ENCODE measurements at places on chromosomes 1 and 21.

DNA sequence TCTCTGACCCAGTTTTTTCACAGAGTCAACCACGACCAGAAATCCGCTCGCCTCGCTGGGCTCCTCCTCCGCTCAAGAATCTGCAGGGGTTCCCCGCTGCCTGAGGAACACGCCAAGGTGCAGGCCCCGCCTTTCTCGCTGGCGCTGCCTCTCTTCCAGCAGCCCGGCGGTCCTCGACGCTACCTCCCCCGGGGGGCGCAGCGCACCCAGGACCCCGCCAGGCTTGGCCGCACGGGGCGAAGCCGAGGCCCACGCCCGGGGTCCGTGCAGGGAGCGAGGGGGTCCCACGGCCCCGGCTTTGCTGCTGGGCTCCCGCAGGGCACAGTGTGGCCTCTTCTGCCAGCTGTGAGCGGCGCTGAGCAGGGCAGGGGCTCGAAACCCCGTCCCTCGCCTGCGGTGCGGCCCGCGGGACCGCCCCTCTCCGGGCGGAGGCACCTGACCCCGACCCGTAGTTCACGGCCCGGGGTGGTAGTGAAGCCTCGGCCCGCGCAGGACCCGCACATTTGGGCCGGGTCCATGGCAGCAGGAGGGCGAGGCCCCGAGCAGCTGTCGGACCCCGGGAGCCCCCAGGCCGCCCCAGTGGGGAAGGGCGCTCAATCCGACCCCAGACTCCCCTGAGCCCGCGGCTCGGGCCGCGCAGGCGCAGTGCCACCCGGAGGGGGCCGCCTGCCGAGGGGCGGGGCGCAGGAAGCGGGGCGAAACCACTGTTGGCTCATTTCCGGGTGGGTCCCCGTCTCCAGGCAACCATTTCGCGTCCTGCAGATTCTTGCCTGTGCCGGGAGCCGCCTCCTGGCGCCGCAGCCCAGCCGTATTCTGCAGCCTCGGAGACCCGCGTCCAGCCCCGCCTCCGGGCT is 10.0 kb upstream of the MMEL1 start:
- peak; percentile 96 for DNase-seq

- DNase-seq: no peak
These were observed 63.8 kb downstream of the LMO4 start for GRCh38 chr1:87392248-87393192.

GRCh38 chr1:183457449-183457848 is 14.8 kb upstream of the SMG7 start:
- no peak for DNase-seq

DNA sequence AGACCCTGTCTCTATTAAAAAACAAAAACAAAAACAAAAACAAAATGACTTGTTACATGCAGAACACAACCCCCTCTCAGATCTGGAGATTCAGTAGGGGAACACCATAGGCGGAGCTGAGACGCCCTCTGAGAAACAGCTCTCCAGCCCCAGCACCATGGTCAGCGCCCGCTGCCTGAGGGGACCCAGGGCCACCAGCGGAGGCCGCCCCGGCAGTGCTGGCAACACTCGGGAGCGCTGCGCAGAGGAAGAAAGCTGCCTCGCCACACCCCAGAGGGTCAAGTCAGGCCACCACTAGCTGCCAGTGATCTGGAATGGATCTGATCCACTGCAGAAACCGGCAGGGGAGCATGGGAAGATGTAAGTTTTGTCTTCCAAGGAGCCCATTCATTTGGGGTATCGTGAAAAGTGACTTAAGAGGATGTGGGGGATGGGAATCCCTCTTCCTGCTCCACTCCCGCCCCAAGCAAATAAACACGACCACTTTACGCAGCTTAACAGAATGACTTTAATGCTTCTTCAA is 3.1 kb downstream of the ACTA1 start:
- peak; percentile 62 for DNase-seq

- DNase-seq: no peak
These were observed 206.1 kb upstream of the TMEM51 start for GRCh38 chr1:14947421-14947820.

GRCh38 chr1:169427081-169427641 is at the start of gene CCDC181:
Gene CCDC181 (minus strand): TSS chr1:169427474. CDS start chr1:169424927, 2,547 bp downstream.
- DNase-seq: peak; percentile 76

DNA sequence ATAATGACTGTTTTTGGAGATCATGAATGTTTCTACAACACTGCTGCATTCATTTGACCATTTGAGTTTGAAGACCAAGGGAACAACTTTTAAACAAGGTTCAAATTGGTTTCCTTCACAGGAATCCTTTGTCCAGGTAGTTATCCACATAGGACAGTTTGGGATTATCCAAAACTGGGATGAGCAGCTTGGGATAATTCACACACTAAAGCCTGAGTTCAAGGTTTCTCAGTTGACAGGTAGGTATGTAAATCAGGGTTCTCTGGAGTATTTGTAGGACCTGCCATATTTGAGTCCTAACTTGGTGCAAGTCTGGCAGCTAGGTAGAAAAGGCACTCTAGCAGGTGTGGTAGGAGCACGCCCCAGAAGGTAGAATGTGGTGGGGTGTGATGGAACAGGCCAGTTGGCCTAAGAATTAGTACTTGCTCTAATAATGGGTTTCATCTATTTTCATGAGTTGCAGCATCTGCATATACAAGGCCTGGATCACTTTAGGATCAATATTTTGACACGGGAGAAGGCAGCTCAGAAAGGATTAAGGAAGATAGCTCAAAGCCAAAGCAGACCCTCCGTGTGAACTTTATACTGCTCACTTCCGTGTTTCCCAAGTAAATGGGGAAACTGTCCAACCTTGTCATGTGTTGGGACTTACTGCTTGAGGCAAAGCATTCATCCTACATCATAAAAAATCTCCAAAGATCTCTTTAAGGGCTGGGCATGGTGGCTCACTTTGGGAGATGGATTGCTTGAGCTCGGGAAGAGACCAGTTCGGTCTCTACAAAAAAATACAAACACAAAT is 14.1 kb upstream of the RAB42 start:
- DNase-seq: peak; percentile 51

DNA sequence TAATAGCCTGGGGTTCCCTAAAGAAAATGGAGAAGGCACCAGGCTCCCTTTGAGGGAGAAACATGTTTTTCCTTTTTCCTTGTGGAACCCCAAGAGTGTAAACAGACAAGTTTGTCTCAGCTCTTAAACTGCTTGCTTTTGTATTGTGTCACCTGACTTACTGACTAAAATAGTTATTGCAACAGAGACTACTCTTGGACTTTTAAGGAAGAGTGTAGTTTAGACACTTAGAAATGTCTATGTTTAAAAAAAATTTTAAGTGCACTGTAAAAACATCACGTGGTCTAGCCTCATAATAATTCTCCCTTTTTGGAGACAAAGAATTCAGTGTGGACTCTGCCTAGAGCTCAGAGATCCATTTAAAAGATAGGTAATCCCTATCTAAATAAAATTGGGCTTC is 141.1 kb downstream of the TRIM33 start:
- DNase-seq: no peak

GRCh38 chr1:161721738-161722343 is 497 bp downstream of the FCRLB start:
- no peak for DNase-seq

GRCh38 chr1:225933072-225933471 is 7.9 kb downstream of the LEFTY2 start:
- DNase-seq: no peak

DNA sequence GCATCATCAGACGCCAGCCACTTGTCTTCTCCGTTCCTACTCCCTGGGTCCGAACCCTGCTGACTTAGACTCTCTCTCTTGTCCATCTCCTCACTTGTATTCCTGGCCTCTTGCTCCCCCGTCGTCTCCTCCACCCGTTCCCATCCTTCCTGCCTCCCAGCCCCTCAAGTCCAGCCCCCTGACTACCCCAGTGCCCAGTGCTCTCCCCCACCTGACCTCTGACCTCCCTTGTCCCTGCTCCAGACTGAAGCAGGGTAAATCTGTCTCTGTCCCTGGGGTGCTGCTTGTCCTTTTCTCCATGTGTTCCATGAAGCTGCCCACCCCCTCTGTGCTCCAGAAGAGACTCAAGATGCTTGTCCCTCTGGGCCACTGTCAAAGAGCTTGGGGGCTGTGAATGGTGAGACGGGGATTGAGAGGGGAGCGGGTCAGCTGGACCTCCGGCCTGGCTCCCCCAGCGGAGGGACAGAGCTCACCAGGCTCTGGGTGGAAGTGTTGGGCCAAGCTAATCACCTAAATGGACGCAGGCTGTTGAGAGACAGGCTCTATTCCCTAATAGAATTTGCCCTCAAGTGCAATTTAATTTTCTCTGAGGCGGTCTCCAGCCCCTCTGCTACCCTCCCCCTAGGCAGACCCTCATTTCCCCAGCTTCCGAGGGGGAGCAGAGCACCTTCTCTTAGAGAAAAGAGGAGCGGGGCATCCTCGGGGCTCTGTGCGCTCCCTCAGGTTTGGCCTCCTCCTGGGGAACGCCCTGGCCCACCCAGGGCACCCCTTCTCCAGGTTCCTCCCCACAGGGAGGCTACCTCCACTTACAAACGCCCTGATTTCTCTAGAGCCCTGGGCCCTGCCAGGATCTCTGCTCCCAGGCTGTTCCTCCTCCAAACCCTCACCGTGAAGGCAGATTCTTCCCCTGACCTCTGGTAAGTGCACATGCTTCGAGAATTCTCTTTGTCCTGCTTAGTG is 11.0 kb upstream of the LHX4 start:
- DNase-seq: peak; percentile 20

DNA sequence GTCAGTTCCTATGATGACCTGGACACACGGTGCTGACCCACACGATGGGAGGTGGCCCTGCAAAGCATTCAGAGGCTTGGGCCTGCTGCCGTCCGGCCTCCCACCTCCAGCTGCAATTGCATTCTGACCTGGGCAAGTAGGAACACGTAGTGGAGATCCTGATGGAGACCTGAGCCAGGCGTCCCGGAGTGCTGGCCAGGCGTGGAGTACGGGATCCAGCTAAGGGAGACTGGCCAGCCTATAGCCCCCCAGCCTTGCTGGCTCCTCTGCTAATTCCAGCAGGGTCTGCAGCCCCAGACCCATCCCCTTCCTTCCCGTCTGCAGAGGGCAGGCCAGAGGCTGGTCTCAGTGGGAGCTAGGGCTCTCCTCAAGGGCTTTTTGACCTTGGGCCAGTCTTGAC is 11.2 kb downstream of the CD46 start:
- DNase-seq: no peak

DNA sequence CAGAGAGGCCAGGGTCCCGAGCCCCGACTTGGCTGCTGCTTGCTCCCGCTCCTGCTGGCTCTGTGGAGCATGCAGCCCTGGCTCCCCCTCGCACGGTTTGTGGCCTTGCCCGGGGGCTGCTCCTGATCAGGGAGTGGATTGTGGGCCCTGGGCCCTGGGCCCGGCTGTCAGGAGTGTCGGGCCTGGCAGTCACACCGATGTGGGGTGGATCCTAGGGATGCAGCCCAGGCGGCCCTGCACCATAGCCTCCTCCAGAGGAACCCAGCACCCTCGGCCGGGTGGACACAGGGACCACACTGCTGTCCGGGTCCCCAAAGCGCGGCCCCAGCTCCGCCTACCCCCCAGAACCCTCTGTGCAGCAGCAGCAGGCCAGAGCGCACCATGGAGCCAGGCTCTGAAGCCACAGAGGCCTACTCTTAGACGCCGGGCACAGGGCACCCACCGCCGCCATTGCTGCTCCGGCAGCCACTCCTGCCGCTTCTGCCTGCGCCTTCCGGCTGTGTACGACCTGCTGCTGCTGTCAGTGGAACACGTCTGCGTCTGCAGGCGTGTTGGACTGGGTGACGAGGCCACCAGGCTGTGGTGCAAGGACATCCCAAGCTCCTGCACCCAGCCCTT is 9.4 kb downstream of the SLX9 start:
- DNase-seq: no peak

- DNase-seq: no peak
These were observed 16.5 kb upstream of the HIVEP3 start for GRCh38 chr1:41935226-41935625.

DNA sequence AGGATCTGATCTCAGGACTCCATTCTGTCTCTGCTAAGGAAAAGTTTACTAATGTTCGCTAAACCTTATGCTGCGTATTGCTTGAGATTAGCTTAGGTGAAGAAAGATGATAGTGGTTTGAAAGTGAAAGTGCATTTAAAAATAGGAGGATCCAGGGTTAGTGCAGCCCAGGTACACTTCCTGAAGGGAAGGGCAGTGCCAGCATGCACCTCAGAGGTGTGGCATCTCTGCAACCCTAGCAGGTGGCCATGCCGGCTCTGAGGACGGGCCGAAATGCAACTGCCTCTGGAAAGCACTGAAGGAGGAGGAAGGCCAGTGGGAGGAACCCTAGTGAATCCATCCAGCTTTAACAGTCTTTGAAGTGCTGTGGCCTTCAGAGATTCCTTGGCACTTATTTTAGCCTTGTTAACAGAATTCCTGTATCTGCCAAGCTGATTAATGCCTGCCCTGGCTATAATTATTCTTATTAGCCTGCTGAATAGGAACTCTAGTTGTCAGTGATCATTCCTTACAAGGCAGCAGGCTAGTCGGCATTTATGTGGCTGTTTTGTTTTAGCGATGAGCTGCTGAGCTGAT is 5.5 kb downstream of the PTGFRN start:
- DNase-seq: no peak

DNA sequence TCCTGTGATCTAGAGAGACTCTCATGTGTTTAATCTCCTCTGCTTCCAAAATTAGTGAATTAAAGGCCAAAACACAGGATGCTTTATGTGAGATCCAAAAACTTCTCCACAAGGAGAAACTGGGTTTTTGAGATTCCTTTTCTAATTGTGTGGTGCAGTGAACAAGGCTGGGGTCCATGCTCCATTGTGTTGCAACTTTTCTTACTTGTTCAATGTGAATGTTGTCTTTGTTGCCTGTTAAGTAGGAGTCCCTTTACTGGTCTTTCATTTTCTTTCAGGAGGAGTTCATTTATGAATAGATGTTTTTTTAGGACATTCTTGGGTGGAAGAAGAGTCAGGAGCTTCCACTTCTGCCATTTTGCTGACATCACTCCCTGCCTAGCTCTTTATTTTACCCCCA is 40.6 kb upstream of the CFHR3 start:
- no peak for DNase-seq

GRCh38 chr21:33011462-33011861 is 14.3 kb upstream of the OLIG2 start:
- no peak for DNase-seq

- peak; percentile 67 for DNase-seq
These were observed 5.4 kb downstream of the CD2 start for GRCh38 chr1:116759636-116760035.

GRCh38 chr21:14482165-14482564 is 64.0 kb downstream of the SAMSN1 start:
- no peak for DNase-seq

DNA sequence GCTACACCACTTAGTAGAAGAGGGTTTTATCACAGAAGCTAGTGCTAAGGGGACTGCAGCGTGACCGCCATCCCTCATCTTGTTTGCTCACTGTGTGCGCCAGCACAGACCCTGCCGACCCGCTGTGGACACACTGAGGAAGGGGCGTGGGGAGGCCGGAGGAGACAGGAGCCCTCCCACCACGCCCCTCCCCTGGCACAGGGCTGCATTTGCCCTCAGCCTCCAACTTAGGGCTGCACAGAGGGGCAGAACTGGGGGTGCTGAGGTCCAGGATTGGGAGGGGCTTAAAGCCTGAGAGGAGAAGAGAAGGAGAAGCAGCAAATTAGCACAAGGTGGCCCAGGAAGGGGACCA is 37.2 kb downstream of the RRP1 start:
- DNase-seq: no peak
